ENCODE measurements at places on chromosomes 2 and 18. TPM values are rescaled to one million over a fixed set of nuclear protein-coding genes. Genes with fewer than 3 reads are reported as not detected.

Gene CHMP1B
- total RNA-seq = 60.9 TPM

Gene STPG4
- 0.63 TPM for total RNA-seq

Gene ANKRD29
- total RNA-seq = 1.9 TPM

Gene VRK2
- total RNA-seq = 24.0 TPM

Gene UNC80
- 1.6 TPM for total RNA-seq

Gene UGT1A3
- 2.7 TPM for total RNA-seq

Gene TCF4
- 20.7 TPM for total RNA-seq

Gene PRKCE
- 52.0 TPM for total RNA-seq

Gene C18orf63
- not detected for total RNA-seq

Gene IL1RL1
- total RNA-seq = 5.9 TPM

All from mucosa of descending colon (tissue), 3 donors.